Activated naive CD4-positive, alpha-beta T cell (primary cell): ENCODE measurements at places on chromosomes 1 and 21.

- no peak for DNase-seq
Observed at GRCh38 chr1:199264283-199264682, 625.4 kb downstream of the PTPRC start.

- DNase-seq = no peak
Observed at GRCh38 chr1:24410750-24411149, 2.8 kb downstream of the STPG1 start.

DNA sequence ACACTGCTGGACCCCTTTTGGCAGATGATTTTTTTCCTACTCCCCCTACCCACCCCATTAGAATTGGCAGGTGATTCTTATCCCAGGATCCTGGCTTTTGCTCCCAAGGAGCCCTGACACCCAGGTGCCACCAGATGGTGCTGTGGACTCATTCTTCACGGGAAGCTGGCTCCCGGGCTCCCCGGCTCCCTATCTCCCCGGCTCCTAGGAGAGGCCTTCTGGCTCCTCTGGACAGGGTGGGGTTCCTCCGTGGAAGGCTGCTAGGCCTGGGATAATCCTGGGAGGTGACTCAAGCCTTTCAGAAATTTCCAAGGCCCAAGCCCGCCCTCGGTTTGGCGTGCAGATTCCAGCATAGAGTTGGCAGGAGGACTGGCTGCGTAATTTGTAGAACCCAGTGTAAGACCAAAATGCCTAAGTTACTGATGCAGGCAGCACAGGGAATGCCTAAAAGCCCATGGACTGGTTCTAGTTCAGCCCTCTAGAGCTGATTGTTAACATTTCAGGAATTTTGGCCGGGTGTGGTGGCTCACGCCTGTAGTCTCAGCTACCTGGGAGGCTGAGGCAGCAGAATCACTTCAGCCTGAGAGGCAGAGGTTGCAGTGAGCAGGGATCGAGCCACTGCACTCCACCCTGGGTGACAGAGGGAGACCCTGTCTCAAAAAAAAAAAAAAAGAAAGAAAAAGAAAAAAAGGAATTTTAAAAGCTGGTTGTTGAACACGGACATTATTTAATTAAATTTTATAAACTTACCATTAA lies 6.8 kb upstream of the BSDC1 start:
- DNase-seq = peak; percentile 5

DNA sequence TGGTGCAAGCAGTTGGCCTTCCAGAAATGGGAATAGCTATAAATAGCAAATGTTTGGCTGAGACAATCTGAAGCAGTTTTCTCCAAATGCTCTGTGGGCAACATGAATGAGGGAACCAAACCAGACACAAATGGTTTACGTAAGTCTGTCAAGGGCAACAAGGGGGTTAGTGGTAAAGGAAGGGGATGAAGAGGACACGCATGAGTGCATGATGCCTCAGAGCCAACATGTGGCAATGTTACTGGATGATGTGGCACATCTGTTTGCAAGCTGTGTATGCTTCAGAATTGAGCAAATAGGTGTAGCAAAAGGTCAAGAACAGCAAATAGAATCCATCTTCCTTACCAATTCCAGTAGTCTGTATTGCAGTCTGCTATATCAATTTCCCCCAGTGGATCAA lies 76.3 kb upstream of the LMO4 start:
- no peak for DNase-seq

GRCh38 chr1:228045405-228045804 lies 37.1 kb upstream of the ARF1 start:
- no peak for DNase-seq

DNA sequence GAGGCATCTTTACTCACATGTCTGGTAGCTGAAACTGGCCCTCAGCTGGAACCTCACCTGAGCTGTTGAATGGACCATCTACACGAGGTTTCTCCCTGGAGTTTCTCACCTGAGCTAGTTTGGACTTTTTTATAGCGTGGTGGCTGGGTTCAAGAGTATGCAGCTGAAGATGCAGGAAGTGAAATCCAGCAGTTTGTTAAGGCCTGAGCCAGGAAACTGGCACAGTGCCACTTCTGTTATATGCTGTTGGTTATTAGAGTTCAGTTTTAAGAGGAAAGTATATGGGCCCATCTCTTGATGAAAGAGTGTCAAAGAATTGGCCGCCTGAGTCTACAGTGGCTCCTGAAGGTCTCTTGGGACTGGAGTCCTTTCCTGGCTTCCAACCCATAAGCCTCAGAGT lies 35.6 kb downstream of the STUM start:
- DNase-seq = no peak

GRCh38 chr1:237864338-237865244 lies 26.1 kb downstream of the ZP4 start:
- DNase-seq = no peak

- DNase-seq = no peak
Observed at GRCh38 chr1:150970808-150971582, 3.6 kb downstream of the CERS2 start.

DNA sequence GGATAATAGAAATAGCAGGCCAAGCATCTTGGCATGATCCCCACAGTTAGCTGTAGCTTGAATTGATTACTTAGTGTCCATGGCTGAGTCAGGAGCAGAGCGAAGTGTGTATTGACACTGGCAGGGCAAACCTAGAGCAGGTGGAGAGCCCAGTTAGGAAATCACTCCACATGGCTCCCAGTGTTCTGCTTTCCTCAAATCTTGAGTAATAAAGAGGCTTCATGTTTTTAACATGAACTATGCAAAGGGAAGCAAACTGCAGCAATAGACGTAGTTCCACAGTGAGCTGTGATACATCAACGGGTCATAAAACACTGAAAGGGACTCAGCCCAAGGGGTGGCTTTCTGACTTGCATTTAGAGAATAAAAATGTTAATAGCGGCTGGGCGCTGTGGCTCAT lies 28.9 kb downstream of the RHEX start:
- no peak for DNase-seq

- no peak for DNase-seq
Observed at GRCh38 chr1:119254067-119254720, 113.7 kb upstream of the WARS2 start.

GRCh38 chr1:203676455-203676854 lies 49.8 kb downstream of the ATP2B4 start:
- DNase-seq = no peak

- DNase-seq = no peak
Observed at GRCh38 chr1:44442791-44443190, 37.7 kb downstream of the RNF220 start.

DNA sequence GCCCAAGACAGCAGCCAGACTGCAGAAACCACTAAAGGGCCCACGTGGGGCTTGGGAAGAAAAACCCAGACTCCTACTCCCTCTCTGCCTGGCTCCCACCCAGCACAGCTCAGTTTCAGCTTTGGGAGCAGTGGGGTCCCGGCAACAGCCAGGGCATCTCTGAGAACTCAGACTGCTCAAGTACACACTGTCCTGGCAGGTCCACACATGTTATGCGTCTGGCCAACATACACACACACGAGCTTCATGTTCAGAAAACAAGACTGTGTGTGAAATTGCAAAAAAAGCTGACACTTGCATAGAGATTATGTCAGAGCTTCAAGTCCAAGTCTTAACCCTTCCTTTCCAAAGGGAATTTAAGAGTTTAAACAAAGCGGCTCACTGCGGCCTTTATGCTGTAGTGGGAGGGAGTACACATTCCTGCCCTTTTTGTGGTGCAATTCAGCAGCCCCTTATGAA lies 136.6 kb upstream of the CD34 start:
- DNase-seq = no peak

- no peak for DNase-seq
Observed at GRCh38 chr1:107953556-107953955, 11.4 kb downstream of the VAV3 start.

GRCh38 chr1:201310986-201311355 lies 27.7 kb downstream of the PKP1 start:
- DNase-seq = no peak

DNA sequence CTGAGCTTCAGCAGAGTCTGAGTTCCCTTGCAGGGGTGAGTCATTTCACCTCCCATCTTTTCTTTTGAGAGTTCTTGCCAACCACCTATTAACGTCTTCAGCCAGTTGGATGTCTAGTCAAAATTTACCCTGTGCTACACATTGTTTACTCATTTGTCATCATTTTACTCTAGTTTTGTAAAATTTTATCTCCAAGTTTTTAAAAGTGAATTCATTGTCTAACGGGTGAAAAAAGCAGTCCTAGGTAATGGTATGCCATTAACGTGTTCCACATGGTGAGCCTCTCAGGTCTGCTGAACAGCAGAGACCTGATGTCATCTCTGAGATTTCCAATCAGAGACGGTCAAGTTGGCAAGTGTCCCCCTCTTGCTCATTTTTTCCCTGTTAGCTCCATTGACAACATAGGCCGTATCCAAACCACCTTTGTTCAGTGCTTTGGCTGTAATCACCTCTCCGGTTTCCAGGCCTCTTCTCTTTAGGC lies 85.4 kb downstream of the TBX15 start:
- DNase-seq = no peak

DNA sequence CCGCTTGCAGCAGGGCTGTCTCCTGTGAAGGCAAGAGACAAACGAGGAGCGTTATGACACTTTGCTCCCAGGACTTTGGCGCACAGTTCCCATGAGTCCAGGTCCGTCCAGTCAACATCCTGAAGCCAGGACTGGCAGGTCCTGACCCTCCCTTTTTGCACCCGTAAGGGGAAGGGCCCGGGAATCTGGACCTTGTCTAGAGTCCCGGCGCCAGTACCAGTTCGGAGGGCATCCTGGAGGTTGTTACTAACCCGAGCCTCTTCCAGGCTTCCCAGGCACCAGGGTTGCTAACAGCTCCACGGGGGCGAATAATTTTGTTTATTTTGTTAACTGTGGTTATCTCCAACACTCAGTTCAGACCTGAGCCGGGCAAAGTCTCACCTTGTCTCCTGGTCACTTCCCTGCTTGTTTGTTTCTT lies 682 bp upstream of the RWDD3 start:
- no peak for DNase-seq

DNA sequence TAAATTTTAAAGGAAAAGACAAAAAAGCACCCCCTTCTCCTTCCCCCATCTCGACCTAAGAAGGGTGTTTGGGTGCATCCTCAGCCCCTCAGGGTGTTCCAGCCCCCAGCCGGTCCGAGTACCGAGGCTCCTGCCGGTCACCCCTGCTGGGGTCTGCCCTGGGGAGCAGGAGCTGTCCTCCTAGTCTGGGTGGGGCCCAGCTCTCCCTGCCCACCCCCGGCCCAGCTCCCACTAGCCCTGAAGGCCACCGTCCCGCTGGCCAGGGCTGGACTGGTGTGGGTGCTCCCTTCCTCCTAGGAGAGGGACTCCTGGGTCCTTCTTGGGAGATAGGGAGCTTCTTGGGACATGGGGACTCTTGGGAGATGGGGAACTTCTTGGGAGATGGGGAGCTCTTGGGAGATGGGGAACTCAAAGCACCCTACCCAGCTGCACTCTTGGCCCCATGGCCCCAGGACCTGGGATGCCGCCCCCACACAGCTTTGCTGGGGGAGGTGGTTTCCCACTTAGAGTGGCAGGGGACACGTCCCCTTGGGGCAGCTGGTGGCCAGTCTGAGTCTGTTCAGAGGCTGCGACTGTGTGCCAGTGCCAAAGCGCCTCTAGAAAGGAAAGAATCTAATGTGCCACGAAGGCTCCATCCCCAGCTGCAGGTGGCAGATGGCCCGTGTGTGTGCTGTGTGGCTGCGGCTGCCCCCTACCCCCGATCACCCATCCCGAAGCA lies 44.5 kb downstream of the MORN1 start:
- no peak for DNase-seq

DNA sequence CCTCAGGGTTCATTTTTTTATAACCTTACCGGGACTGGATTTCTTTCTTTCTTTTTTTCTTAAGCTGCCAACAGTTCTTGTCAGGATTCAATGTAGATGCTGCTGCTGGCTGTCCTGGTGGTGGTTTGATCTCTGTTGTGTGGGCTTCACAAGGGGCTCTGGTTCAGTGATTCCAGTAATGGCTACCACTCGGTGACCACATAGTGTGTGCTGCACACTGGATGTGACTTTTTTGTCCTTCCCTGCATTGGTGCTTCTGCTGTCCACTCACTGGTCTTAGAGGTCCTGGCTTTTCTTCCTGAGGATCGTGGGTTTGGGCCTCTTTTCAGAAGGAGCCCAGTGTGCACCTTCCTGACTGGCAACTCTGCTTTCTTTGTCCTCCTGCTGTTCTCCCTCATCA lies 18.5 kb downstream of the KCNK1 start:
- no peak for DNase-seq

- no peak for DNase-seq
Observed at GRCh38 chr1:33455539-33456501, 16.6 kb upstream of the ZSCAN20 start.

GRCh38 chr1:24089743-24090555 lies 22.0 kb downstream of the MYOM3 start:
- no peak for DNase-seq

GRCh38 chr1:167126811-167127210 lies 32.9 kb downstream of the STYXL2 start:
- DNase-seq = no peak

DNA sequence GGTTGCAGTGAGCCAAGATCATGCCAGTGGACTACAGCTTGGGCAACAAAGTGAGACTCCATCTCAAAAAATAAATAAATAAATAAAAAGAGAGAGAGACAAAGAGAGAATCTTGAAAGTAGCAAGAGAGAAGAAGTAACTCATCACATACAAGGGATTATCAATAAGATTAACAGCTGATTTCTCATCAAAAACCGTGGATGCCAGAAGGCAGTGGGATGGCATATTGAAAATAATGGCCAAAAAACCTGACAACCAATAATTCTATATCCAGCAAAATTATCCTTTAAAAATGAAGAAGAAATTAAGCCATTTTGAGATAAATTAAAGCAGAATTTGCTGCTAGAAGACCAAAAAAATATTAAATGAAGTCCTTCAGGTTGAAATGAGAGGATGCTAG lies 35.7 kb downstream of the KLHDC7A start:
- DNase-seq = no peak

DNA sequence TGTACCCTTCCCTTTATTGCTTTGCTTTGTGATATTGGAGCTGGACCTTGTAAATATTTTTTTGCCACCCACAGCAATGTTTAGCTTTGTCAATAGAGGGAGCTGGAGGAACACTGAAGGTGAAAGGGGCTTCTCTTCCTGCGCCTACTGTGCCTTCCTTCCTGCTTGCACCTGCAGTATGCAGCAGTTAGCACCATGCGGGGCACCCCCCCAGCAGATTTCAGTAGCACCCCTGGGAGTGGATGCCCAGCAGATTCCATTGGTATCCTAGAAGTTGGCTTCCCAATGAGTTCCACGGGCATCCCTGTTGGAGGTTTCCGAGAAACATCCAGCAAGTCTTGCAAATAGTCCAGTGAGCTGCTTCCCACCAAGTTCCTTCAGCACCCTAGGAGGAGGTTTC lies 25.6 kb downstream of the S100A10 start:
- DNase-seq = no peak

- DNase-seq = no peak
Observed at GRCh38 chr1:8165595-8166360, 139.7 kb upstream of the ERRFI1 start.

DNA sequence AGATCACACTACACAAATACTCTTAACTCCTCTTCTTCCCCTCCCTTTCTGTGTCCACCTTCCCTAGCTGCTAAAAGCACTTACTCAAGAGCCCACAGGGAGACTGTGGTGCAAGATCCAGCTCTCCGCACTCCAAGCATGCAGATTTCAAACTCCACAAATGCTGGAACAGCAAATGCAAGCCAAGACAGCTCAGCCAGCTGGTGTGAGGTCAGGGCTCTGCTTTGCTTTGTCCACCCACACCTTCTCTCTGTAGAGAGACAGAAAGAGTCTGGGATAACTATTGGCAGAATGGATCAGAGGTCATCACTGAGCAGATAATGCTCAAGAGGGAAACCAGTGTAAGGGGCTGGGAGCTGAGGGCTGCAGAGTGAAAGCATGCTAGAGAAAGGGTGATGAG lies 45.2 kb upstream of the DPT start:
- no peak for DNase-seq
